ENCODE measurements at places on chromosomes 4 and X.

- DNase-seq = no peak
These were observed 71.9 kb downstream of the RBM47 start for GRCh38 chr4:40557736-40558135.

GRCh38 chr4:11298451-11298850 lies 130.2 kb downstream of the HS3ST1 start:
- no peak for DNase-seq

DNA sequence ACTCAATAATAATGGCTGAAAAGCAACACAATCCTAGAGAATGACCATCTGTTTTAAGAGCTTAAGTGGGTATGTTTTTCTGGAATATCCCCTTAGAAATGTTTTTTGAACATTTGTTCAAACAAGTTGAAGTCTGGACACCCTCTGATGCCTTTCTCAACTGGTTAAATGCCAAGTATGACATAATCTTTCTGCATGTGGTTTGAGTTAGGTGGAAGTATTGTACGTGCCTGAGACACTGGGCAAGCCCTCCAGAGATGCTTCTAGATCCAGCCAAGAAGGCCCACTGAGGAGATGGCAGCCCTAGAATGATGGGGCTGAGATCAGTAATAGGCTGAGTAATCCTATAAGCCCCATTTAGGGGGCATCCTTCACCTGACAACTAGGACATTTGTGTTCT lies 493.1 kb downstream of the MAGEE1 start:
- no peak for DNase-seq

DNA sequence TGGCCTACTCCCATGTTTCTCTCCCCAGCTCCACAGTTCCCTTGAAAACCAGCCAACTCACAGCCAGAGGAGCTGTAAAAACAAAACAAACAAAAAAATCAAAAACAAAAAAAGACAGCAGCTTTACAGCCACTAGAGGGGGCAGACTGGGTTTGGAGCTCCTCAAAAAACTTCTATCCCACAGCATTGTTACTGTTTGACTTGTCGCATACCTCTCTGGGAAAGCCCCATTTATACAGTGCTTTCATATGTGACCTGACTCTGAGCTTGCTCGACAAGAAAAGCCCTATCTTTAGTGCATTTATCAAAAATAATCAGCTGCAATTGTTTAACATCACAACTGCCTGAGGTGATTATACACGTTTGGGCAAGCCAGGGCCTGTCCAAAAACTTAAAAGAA lies 21.6 kb downstream of the TSPAN6 start:
- DNase-seq = peak; percentile 20

DNA sequence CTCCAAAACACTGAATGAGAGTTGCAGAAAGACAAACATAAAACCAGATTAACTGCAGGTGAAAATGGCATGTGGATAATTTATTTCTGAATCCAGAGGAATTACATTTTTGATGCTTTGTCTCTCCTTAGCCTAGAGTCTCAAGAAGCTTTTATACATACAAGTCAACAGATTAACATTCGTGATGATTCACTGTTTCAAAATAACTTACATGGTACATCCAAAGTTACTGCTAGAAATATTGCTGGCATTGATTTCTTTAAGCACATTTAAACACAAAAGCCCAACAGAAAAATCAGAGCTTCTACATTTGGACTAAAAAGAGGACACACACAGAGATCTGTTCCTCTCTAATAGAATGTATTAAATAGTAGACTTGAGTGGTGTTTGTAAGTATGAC lies 105.6 kb downstream of the AMELX start:
- no peak for DNase-seq

DNA sequence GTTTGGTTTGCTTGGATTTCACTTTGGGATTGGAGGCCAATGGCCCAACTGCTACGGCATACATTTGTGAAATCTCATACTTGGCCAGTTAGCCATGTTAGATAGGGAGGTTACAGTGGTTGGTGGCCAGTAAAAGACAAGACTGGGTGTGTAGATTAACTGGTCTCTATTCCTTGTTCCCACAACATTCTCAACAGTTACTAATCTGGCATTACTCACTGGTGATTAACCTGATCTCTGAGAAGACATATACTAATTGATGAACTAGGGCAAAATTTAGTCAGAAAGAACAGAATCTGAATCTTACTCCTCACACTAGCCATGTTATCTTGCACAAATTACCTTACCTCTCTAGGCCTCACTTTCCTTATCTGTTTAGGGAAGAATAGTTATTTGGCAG lies 33.4 kb downstream of the GATB start:
- DNase-seq = no peak

DNA sequence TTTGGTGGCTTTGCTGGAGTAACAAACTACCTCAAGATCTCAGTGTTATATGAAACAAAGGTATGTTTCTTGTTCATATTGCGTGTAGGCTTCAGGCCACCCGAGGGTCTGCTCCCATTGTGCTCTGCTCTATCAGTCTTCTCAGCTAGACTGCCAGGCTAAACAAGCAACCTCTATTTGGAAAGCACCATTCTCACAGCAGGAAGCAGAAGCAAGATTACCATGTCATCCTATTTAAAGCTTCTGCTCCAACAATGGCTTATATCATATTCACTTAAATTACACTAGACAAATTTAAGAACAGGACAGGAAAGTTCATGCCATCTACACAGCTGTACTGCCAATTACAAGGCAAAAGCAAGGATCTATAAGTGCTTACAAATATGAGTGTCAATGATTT lies 385.8 kb downstream of the PPARGC1A start:
- DNase-seq = no peak

DNA sequence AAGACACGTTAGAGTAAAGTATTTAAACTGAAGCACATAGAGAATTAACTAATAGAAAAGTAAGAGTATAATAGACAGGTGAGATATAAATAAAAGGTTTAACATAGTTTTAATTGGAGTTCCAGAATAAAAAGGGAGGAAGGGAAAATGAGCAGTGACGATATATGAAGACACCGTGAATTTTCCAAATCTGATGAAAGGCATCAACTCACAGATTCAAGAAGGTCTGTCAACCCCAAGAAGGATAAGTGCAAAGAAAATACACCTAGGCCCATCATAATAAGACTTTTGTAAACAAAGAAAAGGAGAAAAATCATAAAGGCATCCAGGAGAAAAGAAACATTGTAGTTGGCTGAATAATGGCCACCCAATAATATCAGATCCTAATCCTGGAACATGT lies 43.9 kb upstream of the RAP2C start:
- DNase-seq = no peak

GRCh38 chr4:25949173-25949748 lies 35.2 kb downstream of the SMIM20 start:
- DNase-seq = no peak

GRCh38 chrX:118718737-118719136 lies 8.7 kb upstream of the IL13RA1 start:
- DNase-seq = no peak

GRCh38 chr4:175720067-175720466 lies 92.0 kb downstream of the GPM6A start:
- DNase-seq = no peak

DNA sequence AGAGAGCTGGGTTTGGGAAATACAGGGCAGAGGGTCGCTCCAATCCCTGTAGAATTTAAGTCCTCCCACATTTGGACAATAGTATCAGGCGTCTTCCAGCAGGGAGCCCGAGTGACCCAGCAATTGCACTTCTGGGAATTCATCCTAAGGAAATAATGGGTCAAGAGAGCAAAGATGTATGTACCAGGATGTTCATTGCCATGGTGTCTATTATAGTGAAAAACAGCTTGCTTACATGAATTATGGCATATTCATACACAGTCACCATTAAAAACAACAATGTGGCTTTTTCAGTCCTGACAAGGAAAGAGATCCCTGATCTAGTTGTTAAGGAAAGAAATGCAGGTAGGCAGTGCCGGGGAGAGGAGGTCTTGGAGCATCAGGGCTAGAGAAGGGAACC lies 167.7 kb downstream of the PJA1 start:
- DNase-seq = no peak

DNA sequence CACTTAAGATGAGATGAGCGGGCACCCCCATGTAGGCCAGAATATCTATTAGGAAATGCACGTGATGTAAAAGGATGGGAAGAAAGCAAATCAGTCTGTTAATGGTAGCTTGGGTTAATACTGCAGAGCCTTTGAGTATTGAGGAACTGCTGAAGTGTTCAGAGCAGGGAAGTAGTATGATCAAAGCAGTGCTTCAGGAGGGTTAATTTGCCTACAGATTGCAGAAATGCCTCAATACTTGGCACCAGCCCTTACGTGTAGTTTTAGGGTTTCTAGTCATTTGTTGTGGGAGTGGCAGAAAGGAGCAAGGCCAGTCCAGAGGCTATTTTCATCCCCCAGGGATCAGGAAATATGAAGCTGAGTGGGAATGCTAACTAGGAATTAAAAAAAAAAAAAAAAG lies 19.7 kb downstream of the ZFX start:
- no peak for DNase-seq

DNA sequence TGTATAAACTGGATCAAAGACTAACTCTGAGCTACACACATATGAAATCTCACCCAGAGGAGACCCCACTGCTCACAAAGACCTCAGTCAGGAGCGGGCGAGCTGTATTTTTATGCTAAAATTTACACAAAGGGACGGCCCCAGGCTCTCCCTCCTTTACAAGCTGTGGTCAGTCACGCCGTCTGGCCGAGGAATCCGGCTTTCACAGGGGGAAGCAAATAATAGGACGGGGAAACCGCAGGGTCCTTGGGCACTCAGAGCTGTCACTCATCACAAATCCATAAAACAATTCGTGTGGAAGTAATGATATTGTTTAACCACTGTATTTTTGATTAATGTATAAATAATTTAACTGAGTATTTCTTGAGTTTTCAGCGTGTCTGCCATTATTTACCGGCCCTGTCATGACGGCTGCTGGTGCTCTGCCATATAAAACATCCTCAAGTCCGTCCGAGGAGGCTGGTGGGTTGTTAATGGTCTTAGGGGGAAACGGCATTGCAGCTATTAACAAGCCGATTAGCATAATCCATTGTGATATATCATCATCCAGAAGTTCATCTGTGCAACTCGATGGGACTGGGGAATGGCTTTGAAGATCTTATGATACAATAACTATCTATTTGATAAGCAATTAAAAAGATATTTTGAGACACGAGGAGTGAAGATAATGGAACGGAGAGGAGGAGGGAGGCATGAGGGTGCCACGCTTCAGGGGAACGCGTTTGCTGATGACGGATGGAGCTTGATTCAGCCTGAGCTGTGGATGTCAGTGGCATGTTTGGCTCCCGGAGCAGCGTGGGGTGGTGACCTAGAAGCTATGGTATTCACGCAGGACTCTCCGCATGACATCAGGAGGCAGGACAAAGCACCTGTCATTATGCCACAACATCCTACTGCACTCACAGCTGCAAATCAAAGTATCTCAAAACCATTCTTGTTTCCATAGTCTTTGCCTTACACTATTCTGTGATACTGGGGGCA lies 150.9 kb downstream of the SHOX start:
- DNase-seq = no peak

DNA sequence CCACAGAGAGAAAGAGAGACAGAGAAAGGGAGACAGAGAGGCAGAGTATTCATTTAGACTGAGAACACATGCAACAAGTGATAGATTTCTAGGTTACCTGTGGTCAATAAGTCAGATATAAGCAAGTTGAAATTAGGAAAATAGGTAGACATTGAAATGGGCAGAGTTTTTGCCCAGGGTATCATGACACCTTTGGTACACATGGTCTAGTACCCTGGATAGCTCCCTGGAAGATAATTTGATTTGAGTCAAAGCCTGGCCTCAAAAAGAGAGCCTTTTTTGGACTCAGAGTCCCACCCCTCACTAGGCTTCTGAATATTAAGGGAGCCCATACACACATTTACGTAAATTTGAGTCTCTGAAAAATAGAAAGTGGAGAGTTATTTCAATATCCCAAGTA lies 4.0 kb upstream of the RPS6KA6 start:
- DNase-seq = no peak

DNA sequence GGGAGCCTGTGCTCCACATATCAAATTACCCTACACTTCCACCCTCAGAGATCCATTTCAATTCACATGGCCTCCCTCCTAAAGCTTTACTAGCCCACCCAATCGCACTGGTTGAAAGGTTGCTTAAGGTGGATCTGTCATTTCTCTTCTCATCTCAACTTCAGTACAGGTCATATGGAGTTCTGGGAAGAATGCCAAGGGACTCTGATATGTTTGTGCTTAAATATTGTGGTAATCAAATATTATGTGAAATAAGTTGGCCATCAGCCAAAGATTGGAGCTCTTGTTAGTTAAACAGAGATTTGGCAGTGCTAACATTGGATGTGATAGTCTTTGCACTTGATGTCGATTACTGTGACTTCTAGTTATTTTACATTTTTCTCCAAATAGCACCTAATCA lies 20.5 kb downstream of the SEPTIN6 start:
- no peak for DNase-seq

DNA sequence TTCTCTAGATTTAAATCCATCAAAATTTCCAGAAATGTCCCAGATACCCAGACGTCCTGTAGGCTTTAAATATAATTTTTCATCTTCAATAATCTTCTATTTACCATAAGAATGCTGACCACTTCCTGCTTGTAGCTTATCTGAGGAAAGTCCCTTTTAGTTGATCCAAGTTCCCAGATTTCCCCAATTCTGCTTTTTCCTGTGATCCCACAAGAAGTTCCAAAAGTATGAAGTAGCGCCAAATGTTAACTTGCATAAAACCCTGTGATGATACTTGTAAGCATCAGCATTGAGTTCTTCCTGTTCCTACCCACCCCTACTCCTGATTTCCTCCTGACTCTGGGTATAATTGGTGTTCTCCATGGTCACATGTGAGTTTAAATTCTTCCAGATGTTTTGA lies 10.6 kb upstream of the TLR8 start:
- DNase-seq = no peak

DNA sequence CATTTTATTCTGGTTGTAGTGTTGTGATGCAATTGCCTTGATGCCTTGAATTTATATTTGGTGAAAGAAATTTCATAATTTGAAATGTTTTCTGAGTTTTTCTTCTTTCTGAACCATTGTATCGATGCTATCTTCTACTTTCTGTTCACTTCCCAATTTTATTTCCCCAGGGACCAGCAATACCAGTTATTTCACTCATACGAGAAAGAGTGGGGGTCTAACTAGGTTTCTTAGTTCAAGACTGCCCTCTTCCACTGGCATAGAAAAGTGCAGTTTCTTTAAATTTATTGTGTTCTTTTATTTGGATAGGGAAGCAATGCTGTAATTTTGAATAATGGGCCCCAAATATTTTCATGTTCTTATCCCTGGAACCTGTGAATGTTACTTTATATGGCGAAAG lies 544.0 kb upstream of the ADGRL3 start:
- DNase-seq = no peak
